ENCODE measurements at places on chromosomes 4 and X.

DNA sequence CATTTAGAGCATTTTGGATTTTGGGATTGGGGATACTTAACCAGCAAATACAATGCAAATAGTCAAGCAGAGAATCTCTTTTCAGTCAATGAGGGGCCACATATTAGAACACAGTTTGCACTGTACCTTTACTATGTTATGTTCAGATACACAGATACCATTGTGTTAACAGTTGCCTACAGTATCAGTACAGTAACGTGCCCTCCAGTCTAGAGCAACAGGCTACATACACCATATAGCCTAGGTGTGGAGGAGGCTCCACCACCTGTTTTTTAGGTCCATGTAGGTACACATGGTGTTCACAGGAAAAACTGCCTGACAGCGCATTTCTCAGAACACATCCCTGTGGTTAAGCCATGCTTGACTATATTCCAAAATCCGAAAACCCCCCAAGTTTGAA lies 9.1 kb downstream of the GRPEL1 start:
- DNase-seq = no peak

DNA sequence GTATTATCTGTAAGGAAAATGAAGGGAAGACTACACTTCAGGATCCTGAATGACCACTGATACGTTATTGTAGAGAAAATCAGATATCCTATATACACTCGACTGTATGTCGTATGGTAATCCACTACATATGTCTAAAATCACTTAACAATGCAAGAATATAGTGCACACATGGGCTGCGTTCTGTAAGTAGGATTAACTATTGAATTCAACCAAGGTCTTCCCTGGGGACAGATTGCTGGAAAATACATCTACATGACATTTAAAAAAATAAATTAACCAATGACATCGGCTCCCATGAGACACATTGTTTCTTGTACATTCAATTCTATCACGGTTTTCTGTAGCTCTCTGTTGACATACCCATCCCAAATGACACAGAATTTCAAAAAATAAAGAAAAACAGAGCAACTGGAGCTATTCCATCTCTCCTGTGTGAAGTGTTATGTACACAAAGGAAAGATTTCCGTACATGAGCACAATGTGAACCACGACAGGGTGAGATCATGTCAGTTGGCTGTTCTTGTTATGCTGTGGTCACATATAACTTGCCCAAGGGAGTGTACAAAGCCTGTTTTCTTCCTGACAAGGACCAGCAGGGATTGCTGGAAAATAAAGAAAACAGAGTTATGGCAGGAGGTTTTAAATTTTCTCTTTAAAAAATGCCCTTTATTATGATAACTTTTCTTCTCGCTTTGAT lies 6.1 kb downstream of the ENOX2 start:
- peak; percentile 19 for DNase-seq

DNA sequence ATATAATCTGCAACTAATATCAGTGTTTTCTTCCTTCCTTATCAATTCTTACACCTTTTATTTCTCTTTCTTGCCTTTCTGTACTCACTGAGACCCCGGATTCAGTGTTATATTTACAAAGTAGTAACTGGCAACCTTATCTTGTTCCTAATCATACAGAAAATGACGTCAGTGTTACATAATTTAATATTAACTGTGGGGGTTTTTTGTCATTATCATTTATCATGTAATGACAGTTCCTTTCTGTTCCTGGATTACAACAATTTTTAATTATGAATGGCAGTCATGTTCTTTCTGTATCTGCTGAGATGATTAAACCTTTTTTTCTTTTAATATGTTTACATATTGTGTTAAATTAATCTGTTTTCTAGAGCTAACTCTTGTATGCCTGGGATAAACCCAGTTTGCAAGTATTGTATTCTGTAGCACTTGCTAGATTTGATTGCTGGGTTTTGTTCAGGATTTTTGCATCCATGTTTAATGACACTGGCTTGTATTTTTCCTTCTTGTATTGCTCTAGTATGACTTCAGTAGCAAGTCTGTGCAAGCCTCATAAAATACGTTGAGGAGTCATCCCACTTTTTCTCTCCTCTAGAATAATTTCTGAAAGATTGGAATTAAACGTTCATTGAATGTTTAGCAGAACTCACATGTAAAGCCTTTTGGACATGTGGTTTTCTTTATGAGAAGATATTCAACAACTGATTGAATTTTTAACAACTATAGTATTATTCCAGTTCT lies 10.4 kb upstream of the HSPA4L start:
- DNase-seq = no peak

GRCh38 chr4:127905029-127905428 lies 24.3 kb downstream of the PLK4 start:
- no peak for DNase-seq

DNA sequence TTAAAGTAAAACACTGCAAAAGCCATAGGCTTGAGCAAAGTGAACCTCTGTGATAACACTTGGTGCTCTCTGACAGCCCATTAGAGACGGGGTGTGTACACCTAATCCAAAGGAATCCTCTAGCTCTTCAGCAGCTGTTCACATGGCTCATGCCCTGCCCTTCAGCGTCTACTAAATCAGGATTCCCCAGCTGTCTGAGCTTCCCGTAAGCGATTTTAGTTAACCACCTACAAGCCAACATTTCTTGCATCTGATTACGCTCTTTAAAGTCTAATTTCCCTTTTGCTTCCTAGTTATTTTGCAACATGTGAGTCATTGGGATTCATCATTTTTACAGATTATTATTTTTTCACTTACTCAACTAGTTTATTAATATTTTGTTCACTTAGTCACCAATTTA lies 6.5 kb downstream of the DMD start:
- no peak for DNase-seq

DNA sequence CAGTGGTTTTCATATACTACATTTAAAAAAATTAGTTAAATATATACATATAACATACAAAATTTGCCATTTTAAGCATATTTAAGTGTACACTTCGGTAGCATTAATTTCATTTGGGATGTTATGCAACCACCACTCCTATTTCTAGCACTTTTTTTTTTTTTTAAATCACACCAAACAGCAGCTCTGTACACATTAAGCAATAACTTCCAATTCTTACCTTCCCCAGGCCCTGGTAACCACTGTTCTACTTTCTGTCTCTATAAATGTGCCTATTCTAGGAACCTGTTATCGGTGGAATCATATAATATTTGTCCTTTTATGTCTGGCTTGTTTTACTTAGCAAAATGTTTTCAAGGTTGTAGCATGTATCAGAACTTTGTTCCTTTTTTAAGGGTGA lies 39.1 kb downstream of the TMEM164 start:
- no peak for DNase-seq

GRCh38 chr4:174521800-174522182 lies 497 bp downstream of the HPGD start:
- no peak for DNase-seq

- no peak for DNase-seq
Observed at GRCh38 chr4:184310171-184310567, 92.5 kb upstream of the ENPP6 start.

DNA sequence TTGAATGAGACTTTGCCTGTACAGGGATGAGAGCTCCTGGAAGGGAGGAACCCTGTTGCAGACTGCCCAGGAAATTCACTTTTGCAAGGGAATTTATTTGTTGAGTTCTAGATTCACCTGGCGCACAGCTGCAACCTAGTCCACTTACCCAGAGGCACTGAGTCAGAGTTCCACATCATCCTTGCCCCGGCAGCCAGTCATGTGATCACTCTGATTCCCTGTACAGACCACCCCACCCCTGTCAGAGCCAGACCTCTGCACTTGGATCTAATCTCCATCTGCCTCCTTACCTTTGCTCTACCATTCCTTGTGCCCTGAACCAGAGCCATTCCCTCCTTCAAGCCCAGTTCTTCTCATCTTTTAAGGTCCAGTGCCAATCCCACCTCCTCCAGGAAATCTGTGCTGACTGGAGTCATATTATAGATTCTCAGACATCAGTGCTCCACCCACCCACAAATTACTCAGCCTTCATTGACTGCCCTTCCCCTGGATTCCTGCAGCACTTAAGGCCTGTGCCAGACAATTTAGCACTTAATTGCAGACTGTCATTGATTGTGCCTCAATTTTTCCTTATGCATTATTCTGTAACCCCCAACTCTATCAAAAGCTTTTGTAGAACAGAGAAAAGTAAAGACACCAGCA lies 84.1 kb upstream of the MAGEA4 start:
- no peak for DNase-seq

GRCh38 chr4:24209906-24210305 lies 320.1 kb upstream of the PPARGC1A start:
- DNase-seq = no peak

DNA sequence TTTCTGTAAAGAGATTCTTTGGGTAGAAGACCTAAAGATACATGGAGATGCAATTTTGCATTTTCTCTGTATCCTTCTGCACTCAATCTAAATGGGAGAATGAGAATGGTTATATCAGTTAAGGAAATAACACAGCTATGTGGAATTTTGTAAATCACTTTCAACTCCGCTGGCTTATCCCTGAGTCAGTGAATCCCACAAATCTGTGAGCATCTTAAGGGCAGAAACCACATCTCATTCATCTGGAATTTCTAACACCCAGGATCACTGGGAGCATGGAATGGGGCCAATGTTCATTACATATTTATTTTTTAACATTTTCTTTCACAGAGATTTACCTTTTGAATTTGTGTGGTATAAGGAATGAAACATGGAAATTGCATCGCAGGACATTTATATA lies 167.8 kb downstream of the CFAP47 start:
- no peak for DNase-seq

- peak; percentile 21 for DNase-seq
Observed at GRCh38 chrX:36908801-36909675, 99.1 kb upstream of the FAM47C start.

GRCh38 chr4:131061734-131062133 lies 1965.8 kb downstream of the C4orf33 start:
- no peak for DNase-seq

DNA sequence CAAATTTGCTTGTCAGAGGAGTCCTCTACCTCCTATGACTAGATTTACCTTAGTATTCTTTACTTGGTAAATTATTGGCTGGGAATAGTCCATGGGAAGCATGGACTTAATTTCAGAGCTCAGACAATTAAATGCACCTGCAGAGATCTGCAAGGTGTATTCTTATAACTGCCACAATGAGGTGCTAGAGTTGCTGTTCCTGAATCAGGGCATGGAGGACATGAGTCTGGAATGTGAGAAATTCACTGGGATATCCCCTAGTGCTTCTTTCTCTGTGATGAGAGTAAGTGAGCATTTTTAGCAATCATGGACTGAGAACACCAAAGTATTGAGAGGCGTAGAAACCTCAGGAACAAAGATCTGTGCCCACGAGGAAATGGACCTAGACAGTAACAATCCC lies 32.9 kb upstream of the GRID2 start:
- no peak for DNase-seq

GRCh38 chr4:165992283-165992682 lies 119.2 kb downstream of the TLL1 start:
- no peak for DNase-seq

DNA sequence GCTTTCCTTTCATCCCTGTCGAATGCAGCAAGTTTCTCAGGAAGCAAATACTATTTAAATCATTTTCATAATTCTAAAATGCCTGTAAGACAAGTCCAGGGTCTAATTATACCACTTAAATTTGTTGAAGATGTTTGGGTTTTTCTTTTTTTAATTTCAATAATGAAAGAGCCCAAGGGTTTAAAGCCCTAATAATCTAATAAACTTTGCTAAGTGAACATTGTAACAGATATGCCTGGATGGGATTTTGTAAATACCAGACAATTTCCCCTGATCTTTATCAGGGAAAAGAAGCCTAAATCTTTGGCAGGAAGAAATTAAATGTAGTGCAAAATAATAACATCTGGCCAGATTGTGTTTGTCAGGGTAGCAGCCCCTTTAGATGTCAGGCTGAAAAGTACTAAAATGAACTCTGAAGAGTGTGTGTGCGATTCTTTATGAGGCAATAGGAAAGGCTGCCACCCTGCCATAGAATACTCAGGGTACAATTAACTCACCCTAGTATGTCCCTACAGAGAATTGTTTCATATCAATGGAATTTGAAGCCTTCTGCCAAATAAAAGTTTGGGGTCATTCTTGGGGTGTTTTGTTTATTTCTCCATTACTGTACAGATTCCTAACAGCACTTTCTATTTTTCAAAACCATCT lies 45.6 kb downstream of the GPC3 start:
- no peak for DNase-seq

GRCh38 chr4:85836588-85837438 lies 361.9 kb downstream of the ARHGAP24 start:
- DNase-seq = no peak

DNA sequence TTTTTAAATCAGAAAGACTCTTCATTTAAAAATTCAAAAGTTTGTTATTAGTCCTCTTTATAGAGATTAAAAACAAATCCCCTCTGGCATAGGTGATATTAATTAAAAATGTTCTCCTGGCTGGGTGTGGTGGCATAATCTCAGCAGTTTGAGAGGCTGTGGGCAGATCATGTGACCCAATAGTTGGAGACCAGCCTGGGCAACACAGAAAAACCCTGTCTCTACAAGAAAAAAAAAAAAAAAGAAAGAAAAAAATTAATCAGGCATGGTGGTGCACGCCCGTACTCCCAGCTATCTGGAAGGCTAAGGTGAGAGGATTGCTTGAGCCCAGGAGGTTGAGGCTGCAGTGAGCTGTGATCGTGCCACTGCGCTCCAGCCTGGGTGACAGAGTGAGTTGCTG lies 38.9 kb downstream of the RASGEF1B start:
- DNase-seq = no peak

DNA sequence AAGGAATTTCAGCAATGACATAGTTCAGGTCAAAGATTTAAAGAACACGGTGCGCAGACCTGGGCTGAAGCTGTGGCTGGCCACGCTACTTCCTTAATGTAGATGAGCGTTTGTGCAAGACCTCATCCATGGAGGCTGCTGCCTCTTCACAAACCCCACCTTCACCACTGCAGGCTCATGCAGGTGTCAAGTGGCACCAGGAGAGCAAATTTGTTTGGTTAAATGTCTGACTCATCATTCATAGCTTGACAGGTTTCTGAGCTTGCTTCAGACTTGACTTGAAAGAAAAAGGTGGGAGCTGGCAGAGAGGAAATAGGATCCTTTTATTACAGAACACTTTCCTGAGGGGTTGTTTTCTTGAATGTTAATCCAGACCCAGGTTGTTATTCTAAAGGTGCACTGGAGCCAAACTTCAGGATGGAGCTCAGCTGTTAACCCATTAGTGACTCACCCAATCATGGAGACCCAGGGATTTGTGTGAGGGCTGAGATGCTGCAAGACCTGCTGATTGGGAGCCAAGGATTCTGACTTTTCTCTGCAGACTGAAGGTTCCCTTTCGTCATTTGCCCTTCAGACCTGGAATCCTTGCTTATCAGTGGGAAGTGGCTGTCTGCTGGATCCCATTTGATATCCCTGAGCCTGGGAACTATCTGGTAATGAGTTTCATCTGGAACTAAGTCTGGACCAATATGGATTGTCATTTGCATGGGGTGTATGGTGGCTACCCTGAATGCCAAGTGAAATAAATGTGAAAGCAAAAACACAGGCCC lies 315.3 kb downstream of the PTTG2 start:
- DNase-seq = no peak

DNA sequence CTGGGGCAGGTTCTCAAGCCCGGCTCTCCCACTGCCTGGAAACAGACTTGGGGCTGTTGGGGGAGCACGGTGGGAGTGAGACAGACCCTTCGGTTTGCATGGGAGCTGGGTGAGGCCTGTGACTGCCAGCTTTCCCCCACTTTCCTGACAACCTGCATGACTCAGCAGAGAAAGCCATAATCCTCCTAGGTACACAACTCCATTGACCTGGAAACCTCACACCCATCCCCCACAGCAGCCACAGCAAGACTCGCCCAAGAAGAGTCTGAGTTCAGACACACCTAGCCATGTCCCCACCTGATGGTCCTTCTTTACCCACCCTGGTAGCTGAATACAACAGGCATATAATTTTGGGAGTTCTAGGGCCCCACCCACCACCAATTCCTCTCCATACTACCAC lies 57.6 kb upstream of the UBQLN2 start:
- no peak for DNase-seq

- DNase-seq = no peak
Observed at GRCh38 chr4:54225598-54226403, 3.3 kb upstream of the PDGFRA start.

All from stromal cell of bone marrow (primary cell).